ENCODE measurements at places on chromosomes 4 and X. TPM values are rescaled to one million over a fixed set of nuclear protein-coding genes. Genes with fewer than 3 reads are reported as not detected.
A peak's percentile ranks its signal among the peaks of the same experiment; 100 is the strongest.

GRCh38 chr4:70533791-70534190 lies 15.4 kb downstream of the AMTN start:
- H3K4me1 ChIP-seq: no peaks in the 10 kb centered on the region
- no peaks in the 10 kb centered on the region for H3K27me3 ChIP-seq
- H3K4me3 ChIP-seq: no peak overlapping the region
- H3K36me3 ChIP-seq: no peaks in the 10 kb centered on the region
- DNase-seq: no peak
- no peak overlapping the region for H3K27ac ChIP-seq

DNA sequence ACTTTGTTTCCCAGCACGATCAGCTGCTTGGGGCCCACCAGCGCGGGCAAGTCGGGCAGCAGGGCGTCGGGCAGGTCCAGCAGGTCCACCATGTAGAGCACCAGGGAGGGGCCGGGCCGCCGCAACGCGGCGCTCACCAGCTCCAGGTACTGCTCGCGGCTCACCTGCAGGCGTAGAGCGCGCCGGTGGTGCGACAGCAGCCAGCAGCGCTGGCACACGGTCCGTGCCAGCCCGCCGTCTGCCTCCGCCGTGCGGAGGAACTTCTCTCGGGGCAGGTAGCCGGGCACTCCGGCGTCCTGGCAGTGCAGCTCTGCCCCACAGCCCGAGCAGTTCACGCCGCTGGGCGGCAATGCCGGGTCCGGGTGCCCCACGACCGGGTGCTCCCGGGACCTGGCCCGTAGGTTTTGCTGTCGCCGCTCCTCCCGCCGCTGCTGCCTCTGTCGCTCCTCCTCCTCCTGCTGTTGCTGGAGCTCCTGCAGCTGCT lies 527 bp downstream of the NOA1 start:
- peak overlapping the region; percentile 79 for H3K4me3 ChIP-seq
- peaks cover 33% of the 10 kb centered on the region for H3K4me1 ChIP-seq
- no peaks in the 10 kb centered on the region for H3K27me3 ChIP-seq
- peak; percentile 54 for DNase-seq
- peaks cover 33% of the 10 kb centered on the region for H3K36me3 ChIP-seq

DNA sequence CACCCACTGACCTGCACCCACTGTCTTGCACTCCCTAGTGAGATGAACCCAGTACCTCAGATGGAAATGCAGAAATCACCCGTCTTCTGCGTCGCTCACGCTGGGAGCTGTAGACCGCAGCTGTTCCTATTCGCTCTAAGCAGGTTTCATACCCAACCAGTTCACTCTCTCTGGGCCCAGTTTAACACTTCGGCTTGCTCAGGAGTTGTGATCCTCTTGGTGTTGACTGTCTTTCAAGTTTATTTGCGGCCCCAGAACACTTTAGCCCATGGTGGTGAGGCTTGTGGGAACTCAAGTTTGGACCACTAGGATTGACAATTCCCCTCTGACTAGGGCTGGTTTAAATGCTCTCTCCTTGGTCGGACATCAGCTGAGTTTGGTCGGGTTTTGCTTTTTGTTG lies 147.0 kb downstream of the DACH2 start:
- no peak overlapping the region for H3K27ac ChIP-seq
- H3K4me3 ChIP-seq: no peak overlapping the region
- no peaks in the 10 kb centered on the region for H3K27me3 ChIP-seq
- no peaks in the 10 kb centered on the region for H3K4me1 ChIP-seq
- no peaks in the 10 kb centered on the region for H3K36me3 ChIP-seq

- H3K36me3 ChIP-seq: no peaks in the 10 kb centered on the region
- no peaks in the 10 kb centered on the region for H3K27me3 ChIP-seq
- H3K4me1 ChIP-seq: no peaks in the 10 kb centered on the region
- no peak for DNase-seq
- H3K27ac ChIP-seq: no peak overlapping the region
Measured at GRCh38 chrX:130261296-130261893, 7.3 kb downstream of the ZNF280C start.

- H3K4me1 ChIP-seq: peaks cover 3% of the 10 kb centered on the region
- no peaks in the 10 kb centered on the region for H3K36me3 ChIP-seq
- DNase-seq: no peak
- no peaks in the 10 kb centered on the region for H3K27me3 ChIP-seq
Measured at GRCh38 chrX:39954851-39955250, 142.9 kb downstream of the BCOR start.

- no peaks in the 10 kb centered on the region for H3K36me3 ChIP-seq
- H3K27me3 ChIP-seq: no peaks in the 10 kb centered on the region
- H3K27ac ChIP-seq: no peak overlapping the region
- DNase-seq: no peak
Measured at GRCh38 chr4:85370400-85371032, 104.4 kb upstream of the ARHGAP24 start.

NXF2 gene
- not detected for total RNA-seq

- H3K4me3 ChIP-seq: no peak overlapping the region
- H3K27me3 ChIP-seq: no peaks in the 10 kb centered on the region
- H3K36me3 ChIP-seq: no peaks in the 10 kb centered on the region
- no peaks in the 10 kb centered on the region for H3K4me1 ChIP-seq
- DNase-seq: no peak
- no peak overlapping the region for H3K27ac ChIP-seq
Measured at GRCh38 chr4:99149426-99150019, 5.4 kb upstream of the ADH4 start.

NEUROG2 gene
- not detected for total RNA-seq

PLXNB3 gene
- total RNA-seq: not detected

- no peaks in the 10 kb centered on the region for H3K4me1 ChIP-seq
- DNase-seq: no peak
- no peaks in the 10 kb centered on the region for H3K36me3 ChIP-seq
- no peak overlapping the region for H3K27ac ChIP-seq
Measured at GRCh38 chrX:24034485-24034884, 7.5 kb upstream of the KLHL15 start.

DNA sequence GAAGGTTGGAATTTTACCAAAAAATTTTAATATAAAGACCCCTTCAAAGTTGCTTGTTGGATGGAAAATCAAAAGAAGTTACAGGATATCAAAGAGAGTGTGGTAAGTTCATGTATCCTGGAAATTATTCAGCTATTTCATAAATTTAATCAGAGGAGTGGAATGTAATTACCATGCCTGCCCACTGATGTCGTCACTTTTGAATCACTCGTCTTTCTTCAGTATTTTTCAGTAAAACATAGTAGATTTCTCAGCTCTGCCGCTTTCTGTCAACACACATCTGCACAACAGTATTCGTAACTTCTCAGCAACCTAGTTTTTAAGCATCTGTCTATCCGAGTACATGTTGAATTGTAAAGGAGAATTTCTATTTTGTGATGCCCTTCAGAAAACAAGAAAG lies 2163.0 kb upstream of the AGA start:
- no peaks in the 10 kb centered on the region for H3K27me3 ChIP-seq
- H3K36me3 ChIP-seq: no peaks in the 10 kb centered on the region
- DNase-seq: no peak
- no peak overlapping the region for H3K27ac ChIP-seq
- no peaks in the 10 kb centered on the region for H3K4me1 ChIP-seq

- no peak overlapping the region for H3K4me3 ChIP-seq
- no peaks in the 10 kb centered on the region for H3K27me3 ChIP-seq
- H3K27ac ChIP-seq: no peak overlapping the region
- no peaks in the 10 kb centered on the region for H3K4me1 ChIP-seq
- no peak for DNase-seq
Measured at GRCh38 chrX:23372220-23372902, 37.7 kb downstream of the PTCHD1 start.

DNA sequence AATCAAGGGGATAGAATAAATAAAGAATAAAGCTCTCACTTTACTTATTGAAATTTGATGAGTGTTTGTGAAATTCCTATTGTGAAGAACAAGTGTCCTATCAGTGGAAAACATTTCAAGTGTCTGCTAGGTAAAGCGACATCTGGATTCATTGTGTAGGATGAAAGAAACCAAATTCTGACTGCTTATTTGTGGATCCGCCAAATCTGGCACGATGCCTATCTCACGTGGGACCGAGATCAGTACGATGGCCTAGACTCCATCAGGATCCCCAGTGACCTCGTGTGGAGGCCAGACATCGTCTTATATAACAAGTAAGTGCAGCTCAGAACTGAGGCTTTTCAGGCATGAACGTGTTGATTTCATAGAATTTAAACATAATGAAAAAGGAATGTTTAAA lies 1.9 kb downstream of the CHRNA9 start:
- no peak overlapping the region for H3K27ac ChIP-seq
- DNase-seq: no peak
- H3K4me3 ChIP-seq: no peak overlapping the region
- H3K36me3 ChIP-seq: no peaks in the 10 kb centered on the region

HSFX4 gene
- not detected for total RNA-seq

MAPK10 gene
- not detected for total RNA-seq

CT45A7 gene
- not detected for total RNA-seq

- no peaks in the 10 kb centered on the region for H3K27me3 ChIP-seq
- H3K27ac ChIP-seq: no peak overlapping the region
- H3K36me3 ChIP-seq: no peaks in the 10 kb centered on the region
Measured at GRCh38 chr4:26478330-26478729, 12.0 kb downstream of the CCKAR start.

DNA sequence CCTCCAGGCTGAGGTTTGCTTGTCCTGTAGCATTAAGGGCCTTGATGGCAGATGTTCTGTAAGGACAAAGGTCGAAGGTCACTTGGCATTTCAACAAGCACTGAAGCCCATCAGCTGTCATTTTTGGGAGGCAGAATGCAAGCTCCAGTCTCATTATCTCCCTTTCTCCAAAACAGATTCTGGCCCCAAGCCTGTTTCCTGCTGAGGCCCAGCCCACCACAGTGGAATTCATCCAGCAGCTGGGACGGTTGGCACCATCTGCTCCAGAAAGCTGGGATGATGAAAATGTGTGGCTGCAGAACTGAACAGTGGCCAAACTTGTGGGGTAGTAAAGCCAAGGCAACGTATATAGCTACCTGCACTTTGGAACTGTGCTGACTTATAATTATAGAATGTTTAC lies 17.7 kb upstream of the PPEF2 start:
- DNase-seq: no peak
- H3K27ac ChIP-seq: no peak overlapping the region
- H3K4me1 ChIP-seq: no peaks in the 10 kb centered on the region
- peaks cover 73% of the 10 kb centered on the region for H3K36me3 ChIP-seq
- H3K27me3 ChIP-seq: no peaks in the 10 kb centered on the region

DNA sequence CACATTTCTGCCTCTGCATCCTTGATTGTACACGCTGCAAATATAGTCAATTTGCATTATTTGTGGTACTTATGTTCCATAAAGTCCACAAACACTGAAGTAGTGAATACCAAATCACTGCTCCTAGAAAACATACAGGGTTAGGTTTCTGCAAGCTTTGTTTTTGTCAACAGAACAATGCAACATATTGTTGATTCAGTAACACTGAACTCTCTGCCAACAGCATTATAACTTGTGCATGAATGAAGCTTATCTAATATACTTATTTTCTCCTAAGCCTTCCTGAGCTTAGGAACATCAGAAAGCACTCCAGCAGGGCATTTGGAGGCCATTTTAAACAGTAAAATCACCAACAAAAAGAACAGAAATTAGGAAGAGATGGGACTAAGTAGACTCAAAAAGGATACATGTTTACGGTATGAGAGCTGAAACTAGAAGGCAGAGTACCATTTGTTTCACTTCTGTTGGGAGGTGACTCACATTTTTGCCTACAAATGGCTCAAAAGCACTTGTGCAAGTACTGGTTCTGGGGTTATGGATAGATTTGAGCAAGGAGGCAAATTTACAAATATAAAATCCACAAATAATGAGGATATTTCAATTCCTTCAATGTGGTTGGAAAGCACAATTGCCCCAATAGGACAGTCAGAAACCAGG lies 14.1 kb downstream of the COX18 start:
- no peaks in the 10 kb centered on the region for H3K27me3 ChIP-seq
- H3K4me3 ChIP-seq: no peak overlapping the region
- H3K4me1 ChIP-seq: no peaks in the 10 kb centered on the region
- no peak for DNase-seq
- H3K36me3 ChIP-seq: peaks cover 18% of the 10 kb centered on the region

DNA sequence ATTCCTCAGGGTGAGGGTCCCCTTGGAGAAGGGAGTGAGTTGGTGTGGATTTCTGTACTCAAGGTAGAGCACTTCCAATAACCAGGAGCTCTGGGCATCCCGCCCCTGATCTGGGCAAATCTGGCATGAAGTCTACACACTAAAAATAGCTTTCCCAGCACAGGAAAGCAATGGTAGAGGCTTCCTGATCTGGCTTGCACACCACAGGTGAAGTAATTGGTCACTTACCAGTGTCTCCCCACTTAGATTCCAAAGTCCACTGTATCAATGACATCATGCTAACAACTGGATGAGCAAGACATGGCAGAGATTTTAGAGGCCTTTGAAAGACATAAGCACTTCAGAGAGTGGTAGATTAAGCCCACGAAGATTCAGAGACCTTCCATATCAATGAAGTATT lies 17.8 kb upstream of the IDS start:
- H3K36me3 ChIP-seq: no peaks in the 10 kb centered on the region
- H3K4me1 ChIP-seq: peaks cover 33% of the 10 kb centered on the region
- no peaks in the 10 kb centered on the region for H3K27me3 ChIP-seq
- H3K27ac ChIP-seq: no peak overlapping the region
- DNase-seq: no peak

- H3K4me3 ChIP-seq: peak overlapping the region; percentile 98
- no peak for DNase-seq
- H3K27me3 ChIP-seq: no peaks in the 10 kb centered on the region
- peaks cover 8% of the 10 kb centered on the region for H3K4me1 ChIP-seq
- H3K27ac ChIP-seq: peak overlapping the region; percentile 79
Measured at GRCh38 chrX:135345107-135345589, 35.9 kb downstream of the ETDC start.

All from naive thymus-derived CD4-positive, alpha-beta T cell (primary cell).